ENCODE measurements at places on chromosomes 5 and 9.

GRCh38 chr5:5380298-5380697 is 42.2 kb upstream of the ICE1 start:
- DNase-seq, result no peak

DNA sequence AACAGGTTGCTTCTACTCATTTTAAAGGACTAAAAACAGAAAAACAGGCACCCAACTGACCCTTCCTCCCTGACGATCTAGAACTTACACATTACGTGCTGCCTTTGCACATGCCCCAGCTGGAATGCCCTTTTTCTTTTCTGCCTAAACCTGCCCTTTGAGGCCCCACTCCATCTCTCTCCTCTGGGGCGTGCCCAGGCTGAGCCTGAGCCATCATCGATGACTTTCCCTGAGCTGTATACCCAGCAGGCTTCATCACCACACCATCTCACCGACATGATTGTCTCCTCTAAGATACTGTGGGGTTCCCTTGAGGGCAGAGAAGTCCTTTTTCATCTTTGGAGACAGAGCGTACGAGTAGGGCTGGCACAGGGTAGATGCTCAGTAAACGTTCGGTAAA is 24.1 kb upstream of the GABBR2 start:
- DNase-seq, result no peak

- no peak for DNase-seq
Measured at GRCh38 chr5:119752921-119753886, 123.8 kb downstream of the FAM170A start.

GRCh38 chr5:98961665-98962344 is 33.0 kb upstream of the CHD1 start:
- no peak for DNase-seq

DNA sequence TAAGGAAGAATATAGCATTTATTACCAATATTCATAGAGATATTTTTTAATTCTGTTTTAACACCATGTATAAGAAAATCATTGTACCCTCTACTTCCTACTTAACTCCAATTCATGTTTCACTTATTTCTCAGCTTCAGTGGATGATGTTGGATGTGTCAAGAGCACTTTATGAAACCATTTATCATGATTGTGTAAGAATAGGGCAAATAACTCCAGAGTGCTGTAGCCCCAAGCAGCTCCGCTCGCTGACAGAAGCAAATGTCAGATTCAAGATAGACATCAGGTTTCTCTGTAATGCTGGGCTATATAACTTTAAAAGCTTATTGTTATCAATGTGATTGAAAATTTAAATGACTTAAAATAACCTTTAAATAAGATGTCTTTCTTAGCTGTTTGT is 50.4 kb downstream of the MAST4 start:
- no peak for DNase-seq

- DNase-seq, result no peak
Measured at GRCh38 chr5:156906807-156907206, 56.2 kb downstream of the TIMD4 start.

Data from stimulated activated CD4-positive, alpha-beta T cell treated with anti-CD3 and anti-CD28 coated beads, Interleukin-4, amount 100 ng/mL, for 1 hour (primary cell).